ENCODE measurements at places on chromosomes 2 and 18.

GRCh38 chr2:213261715-213262114 lies 22.5 kb upstream of the SPAG16 start:
- no peak for DNase-seq

GRCh38 chr2:3435445-3435844 lies 56.0 kb downstream of the TRAPPC12 start:
- no peak for DNase-seq

DNA sequence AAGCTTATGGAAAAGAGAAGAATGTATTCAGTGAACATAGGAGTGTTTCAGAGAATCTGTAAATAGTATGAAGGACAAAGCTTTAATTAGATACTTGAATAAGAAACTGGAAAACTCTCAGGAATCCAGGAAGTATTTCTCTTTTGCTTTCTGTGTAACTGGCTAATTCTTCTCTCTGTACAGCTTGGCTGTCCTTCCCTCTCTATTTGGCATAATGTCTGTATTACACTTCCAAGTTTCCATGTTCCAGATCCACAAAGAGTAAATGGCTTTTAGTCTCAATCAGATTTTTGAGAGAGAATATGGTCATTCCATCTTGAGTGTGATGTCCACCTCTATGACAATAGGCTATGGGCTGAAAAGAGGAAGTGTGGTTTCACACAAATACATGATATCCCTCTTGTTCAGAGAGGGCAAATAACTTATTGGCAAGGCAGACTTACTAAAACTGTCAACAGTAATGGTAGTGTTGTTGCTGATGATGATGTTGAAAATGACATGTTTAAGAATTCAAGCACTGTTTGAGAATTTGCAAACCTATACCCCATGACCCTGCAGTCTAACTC lies 129.2 kb upstream of the ERBB4 start:
- DNase-seq = no peak

- DNase-seq = no peak
Measured at GRCh38 chr2:148653437-148653836, 8.9 kb downstream of the EPC2 start.

DNA sequence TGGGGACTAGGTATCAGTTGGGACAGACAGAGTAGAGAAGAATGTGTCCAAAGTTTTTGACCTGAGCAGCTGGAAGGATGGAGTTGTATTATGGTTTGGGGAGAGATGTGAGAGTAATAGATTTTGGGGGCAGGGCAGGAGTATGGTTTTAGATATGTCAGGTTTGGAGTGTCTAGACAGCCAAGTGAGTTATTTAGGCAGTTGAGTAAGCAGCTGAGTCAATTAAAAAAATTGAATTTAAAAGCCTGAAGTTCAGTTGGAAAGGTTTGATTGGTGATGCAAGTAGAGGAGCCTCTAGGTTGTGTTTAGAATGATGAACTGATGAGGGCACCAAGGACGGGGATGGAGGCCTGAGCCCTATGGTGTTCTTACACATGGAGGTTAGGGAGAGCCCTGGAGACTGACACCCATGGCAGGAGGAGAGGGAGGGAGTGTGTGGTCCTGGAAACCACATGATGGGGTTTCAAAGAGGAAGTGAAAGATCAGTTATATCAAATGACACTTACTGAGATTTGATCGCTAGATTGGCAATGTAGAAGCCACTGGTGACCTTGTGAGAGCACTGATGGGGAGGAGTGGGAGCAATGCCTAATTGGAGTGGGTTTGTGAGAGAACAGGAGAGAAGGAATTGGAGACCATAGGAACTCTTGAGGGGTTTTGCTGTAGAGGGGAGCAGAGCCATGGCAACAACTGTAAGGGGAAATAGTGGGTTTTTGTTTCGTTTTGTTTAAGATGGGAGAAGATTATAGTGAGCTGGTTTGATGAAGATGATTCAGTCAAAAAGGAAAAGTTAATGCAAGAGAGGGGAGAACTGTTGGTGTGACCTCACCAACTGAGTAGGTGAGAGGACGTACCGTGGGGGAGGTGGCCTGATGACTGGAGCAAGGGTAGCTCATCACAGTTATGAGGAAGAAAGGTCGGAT lies 10.3 kb downstream of the ITGA6 start:
- DNase-seq = no peak

GRCh38 chr2:134692499-134692898 lies 26.3 kb downstream of the TMEM163 start:
- DNase-seq = no peak

DNA sequence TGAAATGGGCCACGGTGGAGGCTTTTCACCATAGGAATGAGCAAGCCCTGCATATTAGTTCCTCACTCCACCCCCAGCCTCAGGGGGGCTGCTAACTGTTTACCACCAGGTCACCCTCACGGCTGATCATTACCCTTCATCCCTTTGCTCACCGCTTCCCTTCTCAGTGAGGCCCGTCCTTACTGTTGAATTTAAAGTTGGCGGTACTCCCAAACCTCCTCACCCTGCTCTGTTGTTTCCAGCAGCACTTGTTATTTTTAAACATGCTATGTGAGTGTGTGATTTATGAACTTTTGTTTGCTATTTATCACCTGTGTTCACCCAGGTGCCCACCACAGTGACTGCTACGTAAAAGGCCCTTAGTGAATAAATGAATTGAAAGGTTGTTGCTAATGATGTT lies 243.6 kb downstream of the ZNF407 start:
- DNase-seq = no peak

GRCh38 chr2:44652701-44653100 lies 288.8 kb upstream of the SIX3 start:
- no peak for DNase-seq

DNA sequence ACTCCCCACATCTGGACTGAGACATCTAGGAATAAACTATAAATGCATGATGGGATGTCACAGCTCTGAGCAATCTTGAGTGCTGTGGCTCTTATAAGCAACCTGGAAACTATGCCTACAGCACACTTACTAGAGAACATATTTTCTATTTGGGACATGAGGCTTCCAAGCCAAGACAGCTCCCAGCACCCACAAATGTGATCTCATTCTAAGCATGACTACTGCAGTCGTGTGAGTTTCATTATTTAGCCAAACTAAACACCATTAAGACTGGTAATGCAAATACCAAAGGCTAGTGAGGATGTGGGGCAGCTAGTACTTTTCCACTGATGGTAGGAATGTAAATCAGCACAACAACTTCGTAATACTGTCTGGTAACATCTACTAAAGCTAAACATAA lies 72.5 kb downstream of the RTTN start:
- no peak for DNase-seq

- DNase-seq = no peak
Measured at GRCh38 chr2:27833931-27834330, 56.3 kb downstream of the RBKS start.

DNA sequence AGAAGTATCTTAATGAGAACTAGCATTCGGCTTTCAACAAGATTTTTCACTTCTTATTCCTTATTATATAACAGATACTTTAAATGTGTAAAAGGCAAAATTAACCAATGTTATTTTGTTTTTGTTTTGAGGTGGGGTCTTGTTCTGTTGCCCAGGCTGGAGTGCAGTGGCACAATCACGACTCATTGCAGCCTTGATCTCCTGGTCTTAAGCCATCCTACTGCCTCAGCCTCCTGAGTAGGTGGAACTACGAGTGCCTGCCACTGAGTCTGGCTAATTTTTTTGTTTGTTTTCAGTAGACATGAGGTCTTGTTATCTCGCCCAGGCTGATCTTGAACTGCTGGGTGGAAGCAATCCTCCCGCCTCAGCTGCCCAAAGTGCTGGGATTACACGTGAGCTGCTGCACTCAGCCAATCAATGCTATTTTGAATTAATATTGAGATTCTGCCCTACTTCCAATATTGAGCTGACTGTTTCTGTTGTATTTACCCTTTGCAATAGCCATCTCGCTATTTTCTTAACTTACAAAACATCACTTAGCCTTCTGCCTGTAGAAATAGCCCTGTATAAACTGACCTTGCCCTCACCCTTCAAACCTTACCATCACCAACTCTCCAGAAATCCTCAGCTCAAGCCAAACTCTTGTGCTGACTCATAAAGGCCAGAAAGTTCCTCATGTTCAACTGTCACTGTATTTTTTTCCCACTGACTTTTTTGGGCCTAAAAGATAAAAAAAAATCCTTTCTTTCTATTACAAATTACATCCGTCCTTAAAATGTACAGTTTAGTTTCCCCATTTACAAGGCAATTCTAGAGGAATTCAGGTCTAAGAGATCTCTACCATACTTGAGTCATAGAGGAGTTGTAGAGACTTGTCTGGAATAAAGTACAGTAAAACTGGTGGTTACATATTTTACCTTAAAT lies 94.3 kb downstream of the OLA1 start:
- DNase-seq = no peak

GRCh38 chr2:239567786-239568185 lies 167.0 kb upstream of the HDAC4 start:
- DNase-seq = no peak

All from T follicular helper cell (primary cell).